ENCODE measurements at places on chromosomes 6 and 20.

DNA sequence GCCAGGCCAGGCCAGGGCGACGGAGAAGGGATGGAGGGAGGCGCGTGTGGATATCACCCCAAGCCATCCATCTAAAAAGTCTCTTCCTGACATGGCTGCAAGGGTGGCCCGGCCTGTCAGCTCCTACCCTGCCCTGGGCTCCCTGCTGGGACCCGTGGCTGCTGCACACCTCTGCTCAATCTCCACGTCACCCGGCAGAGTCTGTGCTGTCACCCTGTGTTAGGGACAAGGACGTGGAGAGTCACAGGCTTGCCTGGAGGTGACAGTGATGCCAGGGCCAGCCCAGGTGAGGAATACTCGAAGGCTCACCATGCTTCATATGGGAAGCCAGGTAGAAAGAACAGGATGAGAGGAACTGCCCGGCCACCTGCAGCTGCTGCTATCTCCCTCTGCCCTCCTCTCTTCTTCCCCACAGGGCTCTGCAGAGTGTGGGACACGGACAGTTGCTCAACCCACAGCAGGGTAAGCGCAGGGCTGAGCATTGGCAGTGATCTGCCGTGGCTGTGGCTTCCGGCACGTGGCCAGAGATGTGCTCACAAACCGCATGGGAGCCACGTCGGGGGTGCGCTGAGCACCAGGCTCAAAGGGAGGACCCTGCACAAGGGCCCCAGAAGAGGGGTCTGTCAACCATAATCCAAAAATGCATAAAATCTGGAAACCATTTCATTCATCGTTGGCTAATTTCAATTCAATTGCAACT lies 214.3 kb downstream of the DLL1 start:
- no peak for DNase-seq

GRCh38 chr6:134429861-134430380 lies 112.0 kb upstream of the SGK1 start:
- no peak for DNase-seq

DNA sequence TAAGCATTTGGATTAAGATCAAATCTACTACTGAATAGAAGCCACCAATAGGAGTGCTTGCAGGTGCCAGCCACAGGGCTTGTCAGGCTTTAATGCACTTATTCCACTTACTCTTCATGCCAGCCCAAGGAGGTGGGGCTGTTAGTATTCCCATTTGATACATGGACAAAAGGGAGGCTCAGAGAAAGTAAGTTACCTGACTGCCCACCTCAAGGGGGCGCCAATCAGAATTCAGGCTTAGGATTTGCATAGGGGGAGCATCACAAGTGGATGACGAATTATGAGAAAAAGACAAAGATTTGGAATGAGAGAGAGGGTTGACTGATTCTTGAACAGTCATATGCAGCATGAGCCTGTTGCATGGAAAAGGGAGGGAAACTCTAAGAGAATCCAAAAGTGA lies 188.4 kb upstream of the TSHZ2 start:
- DNase-seq = no peak

DNA sequence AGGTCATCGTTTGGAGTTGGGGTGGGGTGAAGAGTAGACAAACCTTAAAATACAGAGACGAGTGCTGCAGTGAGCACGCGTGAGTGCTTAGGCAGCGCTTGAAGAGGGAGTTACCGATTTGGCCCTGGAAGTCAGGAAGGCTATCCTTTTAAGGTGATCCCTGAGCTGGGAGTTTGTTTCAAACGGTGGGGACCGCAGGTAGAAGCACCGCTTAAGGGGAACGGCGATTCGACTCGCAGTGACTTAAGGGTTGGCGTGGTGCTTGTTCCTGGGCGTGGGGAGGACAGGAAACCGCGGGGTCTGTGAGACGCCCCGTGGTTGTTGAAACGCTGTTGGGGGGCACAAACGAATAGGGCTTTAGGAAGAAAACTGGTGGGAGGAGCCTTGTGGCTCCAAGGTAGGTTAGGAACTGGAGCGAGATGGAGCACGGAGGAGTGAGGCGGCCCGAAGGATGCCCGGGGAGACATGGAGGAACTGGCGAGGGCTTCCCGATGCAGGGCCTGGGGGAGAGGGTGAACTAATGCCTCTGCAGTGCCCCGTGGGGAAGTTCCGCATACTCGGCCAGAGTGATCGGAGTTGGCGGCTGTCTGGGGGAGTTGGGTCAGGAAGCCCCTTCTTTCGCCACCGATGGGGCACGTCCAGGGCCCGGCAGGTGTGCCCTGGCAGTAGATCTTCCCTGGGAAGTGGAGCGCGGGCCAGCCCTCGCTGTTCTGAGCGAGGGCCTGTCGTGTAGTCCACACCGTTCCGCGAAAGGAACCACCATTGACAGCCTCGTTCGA lies 1.3 kb upstream of the CDYL start:
- no peak for DNase-seq

DNA sequence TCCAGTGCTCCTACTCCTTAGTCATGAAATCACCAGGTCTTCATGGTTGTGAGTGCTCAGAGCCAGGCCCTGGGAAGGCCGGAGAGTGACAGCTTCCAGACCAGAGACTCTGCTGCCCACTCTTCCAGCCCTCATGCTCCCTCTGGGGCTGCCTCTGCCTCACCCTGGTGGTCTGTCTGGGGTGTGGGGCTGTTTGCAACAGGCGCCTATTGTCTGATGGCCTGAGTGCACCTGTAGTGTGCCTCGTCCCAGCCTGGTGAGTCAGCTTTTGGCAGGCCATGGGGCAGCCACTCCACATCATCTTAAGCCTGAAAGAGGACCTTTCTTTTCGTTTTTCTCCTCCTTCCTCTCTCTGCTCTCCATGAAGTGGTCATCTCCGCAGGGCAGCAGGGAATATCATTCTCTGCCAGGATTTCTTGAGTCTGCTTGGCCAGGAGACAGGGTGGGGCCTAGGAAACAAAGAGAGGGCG lies 173.8 kb downstream of the VEGFA start:
- no peak for DNase-seq

DNA sequence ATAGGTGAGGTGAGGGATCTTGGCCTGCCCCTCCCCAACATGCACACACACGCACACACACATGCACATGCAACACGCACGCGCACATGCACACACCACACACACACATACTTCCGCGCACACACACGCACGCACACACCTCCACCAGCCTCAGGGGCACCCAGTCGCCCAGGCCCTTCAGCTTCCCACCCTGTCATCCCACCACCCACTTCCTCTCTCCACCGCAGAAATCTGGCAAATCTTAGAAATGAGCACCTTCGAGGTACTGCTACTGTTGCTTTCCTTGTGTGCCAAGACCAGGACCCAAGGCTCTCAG lies 1.2 kb downstream of the SPDEF start:
- no peak for DNase-seq

- DNase-seq = no peak
These were observed 44.9 kb upstream of the TMEM170B start for GRCh38 chr6:11492464-11493290.

DNA sequence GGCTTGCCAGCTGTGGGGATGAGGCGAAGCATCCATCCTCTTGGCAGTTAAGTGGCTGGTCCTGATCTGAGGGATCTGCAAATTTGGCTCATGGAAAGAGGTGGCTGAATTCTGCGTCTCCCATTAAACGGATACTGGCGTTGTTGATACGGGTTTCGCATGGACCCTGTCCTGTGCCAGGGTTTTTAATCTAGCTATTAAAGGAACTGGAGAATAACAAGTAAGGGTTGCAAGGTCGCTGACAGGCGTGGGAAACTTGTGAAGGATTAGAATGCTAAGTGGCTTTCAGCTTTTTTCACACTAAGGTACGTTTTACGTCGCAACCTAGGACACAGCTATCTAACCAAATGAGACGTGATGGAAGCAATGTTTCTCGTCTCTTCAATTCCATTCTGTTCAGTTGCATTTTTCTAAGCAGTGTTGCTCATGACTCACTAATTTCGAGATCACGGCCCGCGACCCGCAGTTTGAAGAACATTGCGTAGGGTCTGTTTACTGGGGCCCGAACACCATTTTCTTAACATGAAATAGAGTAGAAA lies 852 bp downstream of the GMNN start:
- no peak for DNase-seq
